ENCODE measurements at places on chromosomes 3 and 15. TPM values are rescaled to one million over a fixed set of nuclear protein-coding genes. Genes with fewer than 3 reads are reported as not detected.

- DNase-seq: no peak
These were observed 19.3 kb upstream of the TGM5 start for GRCh38 chr15:43286074-43286473.

Gene CASR
- not detected for total RNA-seq

Gene CYB561D2
- 18.3 TPM for total RNA-seq

DNA sequence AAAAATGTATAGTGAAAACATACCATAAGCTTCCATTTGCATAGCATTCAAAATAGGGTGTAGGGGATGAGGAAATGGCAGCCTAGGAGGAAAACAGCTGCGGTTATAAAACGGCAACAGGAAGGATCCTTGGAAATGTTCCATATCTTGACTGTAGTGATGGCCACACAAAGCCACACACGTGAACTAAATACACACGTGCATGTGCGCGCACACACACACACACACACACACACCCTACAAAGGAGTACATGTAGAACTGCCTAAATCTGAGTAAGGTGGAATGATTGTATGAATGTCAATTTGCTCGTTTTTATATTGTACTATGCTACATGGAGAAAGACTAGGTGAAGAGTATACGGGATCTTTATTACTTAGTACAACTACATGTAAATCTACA, 3.9 kb upstream of the IREB2 start:
- no peak for DNase-seq

Gene CKMT1A
- 3.8 TPM for total RNA-seq

- DNase-seq: no peak
These were observed 55.5 kb downstream of the DLG1 start for GRCh38 chr3:197242784-197243432.

- no peak for DNase-seq
These were observed 43.6 kb upstream of the PLXNA1 start for GRCh38 chr3:126939338-126939718.

- DNase-seq: no peak
These were observed at the start of gene RYR3 for GRCh38 chr15:33310481-33311311. Gene RYR3 (plus strand): TSS chr15:33310967. CDS start chr15:33311046, 79 bp downstream.

GRCh38 chr15:29457729-29458128, 188.1 kb upstream of the NSMCE3 start:
- DNase-seq: no peak

GRCh38 chr3:150285601-150286000, 122.5 kb upstream of the TSC22D2 start:
- DNase-seq: no peak

DNA sequence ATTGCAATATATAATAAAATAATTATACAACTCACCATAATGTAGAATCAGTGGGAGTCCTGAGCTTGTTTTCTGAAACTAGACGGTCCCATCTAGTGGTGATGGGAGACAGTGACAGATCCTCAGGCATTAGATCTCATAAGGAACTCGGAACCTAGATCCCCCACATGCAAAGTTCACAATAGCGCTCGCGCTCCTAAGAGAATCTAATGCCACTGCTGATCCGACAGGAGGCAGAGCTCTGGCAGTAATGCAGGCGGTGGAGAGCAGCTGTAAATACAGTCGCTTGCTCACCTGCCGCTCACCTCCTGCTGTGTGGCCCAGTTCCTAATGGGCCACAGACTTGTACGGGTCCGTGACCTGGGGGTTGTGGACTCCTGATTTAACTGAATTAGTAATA, 87.8 kb downstream of the P3H2 start:
- no peak for DNase-seq

DNA sequence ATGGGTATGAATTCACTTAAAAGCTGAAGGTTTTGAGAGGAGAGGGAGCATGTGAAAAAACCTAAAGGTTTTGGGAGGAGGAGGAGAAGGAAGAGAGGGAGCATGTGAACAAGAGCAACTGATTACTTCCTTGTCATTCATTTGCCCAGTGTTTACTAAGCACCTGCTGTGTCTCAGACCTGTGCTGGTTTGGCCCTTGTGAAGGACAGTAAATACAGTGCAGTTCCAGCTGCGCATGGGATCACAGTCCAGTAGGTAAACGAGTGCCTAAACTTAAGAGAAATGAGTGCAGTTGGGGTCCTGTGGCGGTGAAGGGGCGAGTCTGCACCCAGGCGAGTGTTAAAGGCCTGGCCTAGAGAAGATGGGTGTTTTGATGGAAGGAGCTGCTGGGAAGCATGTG, 38.6 kb downstream of the IGF1R start:
- no peak for DNase-seq

- DNase-seq: peak; percentile 80
These were observed 119.1 kb downstream of the SV2B start for GRCh38 chr15:91219206-91219605.

DNA sequence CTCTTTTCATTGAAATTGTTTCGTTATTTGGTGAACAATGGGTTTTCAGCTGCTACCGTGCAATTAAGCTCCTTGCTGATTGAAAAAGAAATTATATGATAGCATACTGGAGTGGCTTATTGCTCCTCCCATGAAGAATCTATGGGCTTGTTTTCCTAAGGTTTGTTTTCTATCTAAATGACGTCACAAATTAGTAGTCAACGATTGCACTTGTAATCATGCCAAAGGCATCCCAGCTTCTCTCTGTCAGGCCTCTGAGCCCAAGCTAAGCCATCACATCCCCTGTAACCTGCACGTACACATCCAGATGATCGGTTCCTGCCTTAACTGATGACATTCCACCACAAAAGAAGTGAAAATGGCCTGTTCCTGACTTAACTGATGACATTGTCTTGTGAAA, 388.0 kb upstream of the LMCD1 start:
- DNase-seq: no peak

- peak; percentile 50 for DNase-seq
These were observed 137.4 kb downstream of the SV2B start for GRCh38 chr15:91237445-91237844.

Gene ANKRD63
- 8.4 TPM for total RNA-seq

DNA sequence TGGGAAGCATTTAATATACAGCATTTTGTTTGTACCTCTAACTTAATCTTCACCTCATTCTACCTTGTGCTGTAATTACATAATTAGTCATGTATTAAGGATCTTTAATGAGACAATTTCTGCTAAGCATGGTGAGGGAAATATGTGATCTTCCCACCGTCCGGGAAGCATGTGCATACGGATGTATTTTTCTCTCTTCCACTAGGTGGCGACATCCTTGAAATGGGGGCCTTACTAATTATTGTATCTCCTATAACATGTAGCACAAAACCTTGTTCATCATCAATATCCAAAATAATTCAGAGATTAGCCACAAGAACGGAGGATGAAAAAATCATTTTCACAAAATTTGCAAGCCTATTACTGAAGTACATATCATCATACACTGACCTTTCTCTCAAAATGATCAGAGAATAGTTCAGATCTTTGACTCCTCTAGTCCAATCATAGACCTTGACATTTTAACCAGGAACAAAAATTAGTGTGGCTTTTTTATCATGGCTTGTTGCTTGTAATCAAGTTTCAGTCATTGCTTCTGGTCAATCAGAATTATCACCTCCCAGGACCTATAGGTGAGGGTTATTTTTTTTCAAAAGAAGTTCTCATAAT, 148.9 kb upstream of the GBE1 start:
- peak; percentile 28 for DNase-seq

DNA sequence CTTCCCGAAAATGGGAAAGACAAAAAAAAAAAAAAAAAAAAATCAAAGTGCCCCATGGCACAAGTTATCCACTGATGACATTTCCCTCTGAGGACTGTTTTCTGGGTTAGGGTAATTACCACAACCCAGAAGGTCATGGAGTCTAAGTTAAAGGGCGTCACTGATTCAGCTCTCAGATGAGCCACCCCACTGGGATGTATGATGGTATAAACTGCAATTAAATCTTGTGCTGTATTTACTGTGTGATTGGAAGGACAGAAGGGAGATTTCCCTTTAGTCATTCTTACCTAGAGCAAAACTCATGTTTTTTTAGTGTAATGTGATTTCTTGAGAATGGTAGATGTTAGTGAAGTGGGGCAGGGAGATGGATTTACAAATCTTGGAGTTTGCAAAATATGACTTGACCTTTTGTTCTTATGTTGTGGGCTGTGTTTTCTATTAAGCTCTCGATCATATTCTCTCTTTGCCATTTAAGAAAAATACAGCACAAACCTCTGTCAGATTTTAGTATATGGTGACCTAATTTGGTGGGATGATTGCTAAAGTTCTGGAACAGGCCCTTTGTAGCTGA, 244.2 kb downstream of the PTPRG start:
- DNase-seq: no peak

- DNase-seq: no peak
These were observed 35.9 kb downstream of the KY start for GRCh38 chr3:134614955-134615354.

- DNase-seq: no peak
These were observed 20.8 kb downstream of the SELENOT start for GRCh38 chr3:150623945-150624344.

DNA sequence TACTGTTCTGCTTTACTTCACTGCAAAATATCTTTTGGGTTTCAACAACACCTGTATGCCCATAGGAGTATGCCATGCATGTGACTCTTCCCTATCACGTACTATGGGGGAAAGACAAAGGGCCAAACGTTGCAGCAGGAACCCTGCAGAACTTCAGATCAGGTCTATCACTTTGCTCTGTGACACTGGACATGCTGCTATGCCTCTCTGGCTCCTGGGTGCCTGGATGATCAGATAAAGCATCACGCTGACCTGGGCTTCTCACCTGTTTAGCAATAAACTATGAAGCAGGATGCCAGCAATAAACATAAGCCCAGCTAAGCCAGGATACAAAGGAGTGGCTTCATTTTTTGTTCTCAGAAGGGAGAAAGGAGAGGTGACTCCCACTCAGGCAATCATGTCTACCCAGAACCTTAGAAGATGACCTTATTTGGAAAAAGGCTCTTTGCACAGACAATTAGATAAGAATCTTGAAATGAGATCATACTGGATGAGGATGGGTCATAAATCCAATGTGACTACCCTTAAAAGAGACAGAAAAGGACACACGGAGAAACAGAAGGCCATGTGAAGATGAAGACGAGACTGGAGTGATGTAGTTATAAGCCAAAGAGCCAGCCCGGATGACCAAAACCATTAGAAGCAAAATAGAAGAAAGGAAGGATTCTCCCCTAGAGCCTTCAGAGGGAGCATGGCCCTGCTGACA, 19.3 kb downstream of the POMGNT2 start:
- no peak for DNase-seq

DNA sequence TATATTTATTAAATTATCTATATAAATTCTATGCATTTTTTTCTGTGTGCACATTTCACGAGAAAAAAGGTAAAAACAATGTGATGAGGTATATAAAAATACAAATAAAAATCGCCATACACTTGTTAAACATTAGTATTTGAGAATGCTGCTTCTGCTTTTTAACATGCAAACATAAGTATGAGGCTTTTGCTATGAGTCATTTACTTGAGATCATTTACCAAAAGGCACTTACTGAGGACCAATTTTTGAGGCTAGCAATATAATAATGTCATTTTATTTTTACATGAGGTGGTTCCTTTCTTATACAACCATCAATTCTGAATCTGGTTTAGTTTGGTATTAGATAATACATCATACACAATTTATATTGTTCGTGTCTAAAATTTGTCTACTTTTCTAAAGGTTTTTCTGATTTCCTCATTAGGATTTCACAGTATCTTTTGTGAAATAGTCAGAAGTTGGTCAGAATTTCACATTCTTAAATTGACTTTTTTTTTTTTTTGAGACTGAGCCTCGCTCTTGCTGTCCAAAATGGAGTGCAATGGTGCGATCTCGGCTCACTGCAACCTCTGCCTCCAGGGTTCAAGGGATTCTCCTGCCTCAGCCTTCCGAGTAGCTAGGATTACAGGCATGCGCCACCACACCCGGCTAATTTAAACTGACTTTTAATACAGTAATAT, 25.6 kb downstream of the DCUN1D1 start:
- no peak for DNase-seq

- no peak for DNase-seq
These were observed 472.7 kb upstream of the ARL6 start for GRCh38 chr3:97291901-97292300.

DNA sequence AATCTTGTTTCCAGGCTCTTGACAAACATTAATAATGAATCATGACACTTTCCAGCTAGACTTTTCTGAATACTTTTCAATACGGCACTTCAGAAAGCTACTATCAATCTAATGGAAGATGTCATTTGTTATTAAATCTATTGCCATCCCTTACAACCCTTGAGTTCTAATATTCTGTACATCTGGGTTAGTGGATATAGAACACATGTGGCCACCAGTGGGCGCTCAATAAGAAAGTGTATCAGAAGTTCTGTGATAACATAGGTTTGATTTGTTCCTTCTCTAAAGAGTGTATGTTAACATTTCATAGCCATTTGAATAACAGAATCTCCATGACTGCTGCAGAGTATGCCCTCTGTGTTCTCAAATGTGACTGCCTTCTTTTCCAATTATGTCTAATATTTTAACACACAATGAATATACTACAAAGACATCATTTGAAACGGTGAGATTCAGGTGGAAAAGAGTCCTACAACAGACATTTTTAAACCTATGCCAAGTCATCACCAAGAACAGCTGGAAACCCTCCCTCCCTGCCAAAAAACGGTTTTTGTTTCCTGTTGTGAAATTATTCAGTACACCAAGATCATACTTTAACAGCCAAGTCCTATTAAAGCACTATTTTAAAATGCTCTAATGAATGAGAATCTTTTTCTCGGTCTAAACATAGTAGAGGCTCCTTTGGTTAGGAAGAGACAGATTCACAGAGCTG, 22.2 kb downstream of the ALDH1A2 start:
- DNase-seq: peak; percentile 22

- no peak for DNase-seq
These were observed 97.9 kb upstream of the EIF1B start for GRCh38 chr3:40211579-40211978.

DNA sequence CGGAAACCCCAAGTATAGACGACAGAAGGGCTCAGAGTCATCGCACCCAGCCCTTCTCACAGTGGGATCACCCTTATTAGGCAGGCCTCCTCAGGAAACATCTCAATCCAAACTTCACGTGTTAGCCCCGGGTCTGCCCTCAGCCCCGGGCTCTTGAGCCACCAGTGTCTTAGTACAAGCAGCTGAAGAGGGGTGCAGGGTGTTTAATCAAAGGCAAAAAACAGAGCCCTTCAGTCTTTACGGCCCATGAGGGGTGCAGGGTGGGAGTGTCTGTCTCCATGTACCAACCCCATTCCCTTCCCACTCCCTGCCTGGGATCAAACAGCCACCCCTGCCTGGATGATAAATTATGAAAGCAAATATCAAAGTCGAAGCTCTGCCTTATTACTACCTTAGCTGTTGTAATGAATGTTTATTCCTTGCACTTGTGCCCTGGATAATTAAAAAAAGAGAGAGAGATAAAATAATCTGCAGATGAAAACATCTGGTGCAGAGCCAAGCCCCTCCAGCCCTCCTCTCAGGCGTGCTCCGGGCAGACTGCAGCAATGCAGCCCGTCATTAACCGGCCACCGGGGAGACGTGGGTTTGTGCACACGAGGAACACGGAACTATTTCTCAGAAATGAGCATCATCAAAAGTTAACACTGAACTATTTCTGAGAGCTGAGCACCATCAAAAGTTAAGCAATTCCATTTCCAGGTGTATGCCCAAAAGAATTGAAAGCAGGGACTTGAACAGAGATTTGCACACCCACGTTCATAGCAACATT, 64.5 kb downstream of the ADAMTS17 start:
- DNase-seq: no peak

GRCh38 chr15:47388299-47388698, 329.0 kb upstream of the SEMA6D start:
- no peak for DNase-seq

Gene CD86
- total RNA-seq: not detected

Data from G401 (cell line).